Nasal cavity respiratory epithelium epithelial cell of viscerocranial mucosa (primary cell): ENCODE measurements at places on chromosomes 2 and 18. TPM values are rescaled to one million over a fixed set of nuclear protein-coding genes. Genes with fewer than 3 reads are reported as not detected.

The CCBE1 gene
- 0.28 and 2.1 TPM in 2 replicates for total RNA-seq

The CLEC4F gene
- total RNA-seq: not detected in 2 replicates

The INHA gene
- total RNA-seq: under 0.01 and 0.36 TPM in 2 replicates

The FAM237A gene
- total RNA-seq: not detected in 2 replicates

The C2orf78 gene
- total RNA-seq: not detected in 2 replicates

The ADNP2 gene
- 27.3 and 30.1 TPM in 2 replicates for total RNA-seq

The MYL12A gene
- 465 and 857 TPM in 2 replicates for total RNA-seq

The PAIP2B gene
- 3.1 and 5.3 TPM in 2 replicates for total RNA-seq

The STON1 gene
- total RNA-seq: 0.34 and 0.50 TPM in 2 replicates

The EFR3B gene
- total RNA-seq: 0.07 and 0.34 TPM in 2 replicates

The DARS1 gene
- 80.3 and 142 TPM in 2 replicates for total RNA-seq

The SALL3 gene
- not detected in 2 replicates for total RNA-seq

The CRYBA2 gene
- not detected in 2 replicates for total RNA-seq

The DIPK1C gene
- not detected in 2 replicates for total RNA-seq

The GALNT13 gene
- 1.0 and 1.4 TPM in 2 replicates for total RNA-seq

The COL4A4 gene
- total RNA-seq: under 0.01 and 0.43 TPM in 2 replicates

The INHBB gene
- 0.21 and 0.34 TPM in 2 replicates for total RNA-seq

The PRSS56 gene
- total RNA-seq: not detected in 2 replicates

The IL36A gene
- 1.0 and 1.2 TPM in 2 replicates for total RNA-seq

The RBKS gene
- 0.71 and 1.7 TPM in 2 replicates for total RNA-seq

The KCNE4 gene
- total RNA-seq: 0.14 TPM in 1 of 2 replicates, not detected in the other

The PROM2 gene
- total RNA-seq: 14.0 and 101 TPM in 2 replicates

The FAM210A gene
- total RNA-seq: 56.7 and 98.0 TPM in 2 replicates
